ENCODE measurements at places on chromosomes 5 and 9.

GRCh38 chr9:29796291-29796952 is 2223.1 kb upstream of the C9orf72 start:
- no peak for DNase-seq

DNA sequence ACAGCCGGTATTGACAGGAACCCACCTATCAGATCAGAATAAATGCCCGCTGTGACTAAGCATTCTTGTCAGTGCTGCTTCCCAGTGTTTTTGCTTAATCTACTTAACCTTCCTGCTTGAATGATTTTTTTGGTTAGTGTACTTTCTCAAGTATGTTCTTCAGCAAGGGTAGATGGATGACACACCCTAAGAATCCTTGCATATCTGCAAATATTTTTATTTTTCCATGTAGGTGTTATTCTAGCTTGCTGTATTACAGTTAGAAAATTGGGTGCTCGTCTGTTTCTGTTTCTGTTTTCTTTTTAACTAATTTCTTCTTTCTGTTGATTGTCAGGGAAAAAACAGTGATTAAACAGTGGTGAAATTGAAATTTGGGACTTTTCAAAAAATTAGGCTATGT is 64.5 kb downstream of the SEC61B start:
- no peak for DNase-seq

DNA sequence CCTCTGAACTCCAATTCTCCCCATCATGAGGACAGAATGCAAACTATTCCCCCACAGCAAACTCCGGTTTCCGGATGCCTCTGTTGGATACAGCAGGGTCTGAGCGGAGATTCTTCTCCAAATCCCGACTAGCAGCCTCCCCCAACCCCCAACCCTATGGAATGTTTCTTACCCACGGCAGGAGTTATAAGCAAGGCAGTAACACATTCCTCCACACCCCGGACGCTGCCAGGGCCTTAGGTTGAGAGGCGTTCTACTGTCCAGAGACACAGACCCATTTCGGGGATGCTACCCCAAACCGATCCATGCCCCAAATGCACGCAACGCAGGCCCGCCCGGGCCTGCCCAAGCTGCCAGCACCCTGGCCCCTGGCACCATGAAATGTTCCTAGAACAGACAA is 85.6 kb upstream of the LMX1B start:
- no peak for DNase-seq

GRCh38 chr9:34650816-34651215 is 1.2 kb upstream of the IL11RA start:
- no peak for DNase-seq

GRCh38 chr9:87359958-87360601 is 137.6 kb upstream of the DAPK1 start:
- no peak for DNase-seq

GRCh38 chr5:19270153-19270552 is 717.8 kb downstream of the CDH18 start:
- DNase-seq: no peak

- DNase-seq: no peak
Measured at GRCh38 chr5:1508659-1509290, 15.0 kb downstream of the LPCAT1 start.

GRCh38 chr9:33167972-33168461 is 881 bp upstream of the B4GALT1 start:
- no peak for DNase-seq

DNA sequence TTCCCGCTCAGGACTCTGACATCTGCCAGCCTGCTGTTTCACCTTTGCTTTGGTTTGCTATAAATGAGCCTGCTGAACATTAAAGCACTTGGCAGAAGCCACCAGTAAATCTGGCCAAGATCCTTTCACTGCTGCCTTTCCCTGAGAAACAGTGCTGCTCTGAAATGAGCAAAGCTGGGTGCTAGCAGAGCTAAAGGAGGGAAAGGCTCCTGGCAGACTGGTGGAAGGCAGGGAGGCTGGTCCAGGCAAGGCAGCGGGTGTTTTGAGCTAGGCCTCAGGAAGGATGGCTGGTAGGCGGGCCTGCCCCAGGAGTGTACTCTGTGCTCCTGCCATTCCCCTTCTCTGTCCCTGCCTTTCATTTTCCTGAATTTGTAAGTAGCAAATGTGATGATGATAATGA is 52.5 kb upstream of the PTGS1 start:
- no peak for DNase-seq

GRCh38 chr5:91361790-91362189 is 21.3 kb downstream of the ARRDC3 start:
- DNase-seq: no peak

- DNase-seq: no peak
Measured at GRCh38 chr9:23926368-23926767, 100.3 kb upstream of the ELAVL2 start.

- DNase-seq: no peak
Measured at GRCh38 chr5:158987231-158987630, 112.5 kb downstream of the EBF1 start.

DNA sequence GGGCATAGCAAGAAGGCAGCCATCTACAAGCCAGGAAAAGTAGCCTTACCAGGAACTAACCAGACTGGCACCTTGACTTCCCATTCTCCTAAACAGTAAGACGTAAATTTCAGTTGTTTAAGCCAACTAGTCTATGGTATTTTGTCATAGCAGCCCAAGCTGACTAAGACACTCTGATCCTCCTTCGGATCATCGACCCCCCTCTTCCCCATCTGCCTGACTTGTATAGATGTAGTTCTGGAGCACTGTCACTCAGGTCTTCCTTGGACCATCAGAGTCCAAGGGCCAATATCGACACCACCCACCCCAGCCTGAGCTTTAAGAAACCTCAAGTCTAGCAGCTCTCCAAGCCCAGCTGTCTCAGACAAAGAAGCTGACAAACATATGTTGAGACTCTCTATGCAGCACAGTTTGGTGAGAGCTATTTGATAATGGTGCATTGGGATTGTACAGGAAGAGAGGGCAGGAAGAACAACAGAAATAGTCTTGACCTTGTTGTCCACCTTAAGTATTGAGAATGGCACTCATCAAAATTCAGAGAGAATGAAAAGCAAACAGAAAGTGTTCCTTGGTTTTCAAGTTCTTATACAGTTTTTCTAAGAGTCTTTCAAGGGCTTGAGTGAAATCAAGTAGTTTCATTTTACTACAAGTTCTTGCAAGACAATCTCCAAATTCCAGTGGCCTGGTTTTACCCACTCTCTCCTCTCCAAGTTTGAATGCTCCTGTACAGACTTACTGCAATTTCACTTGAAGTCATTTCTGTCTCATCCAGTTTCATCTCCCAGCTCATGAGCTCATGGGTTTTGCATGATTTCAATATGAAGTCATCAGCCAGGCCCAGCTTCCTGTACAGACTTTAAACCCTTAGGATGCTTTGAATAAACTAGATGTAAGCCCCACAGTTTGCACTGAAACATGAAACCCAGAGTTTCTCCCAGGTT is 122.3 kb upstream of the RAI14 start:
- DNase-seq: peak; percentile 41

- DNase-seq: no peak
Measured at GRCh38 chr9:108225149-108225800, 630.5 kb downstream of the ACTL7B start.

- peak; percentile 91 for DNase-seq
Measured at GRCh38 chr5:124706729-124707361, 39.6 kb downstream of the ZNF608 start.

- DNase-seq: peak; percentile 7
Measured at GRCh38 chr5:73564675-73565074, 764 bp downstream of the ANKRA2 start.

- DNase-seq: no peak
Measured at GRCh38 chr9:104577263-104577662, 8.3 kb downstream of the OR13C8 start.
